ENCODE measurements at places on chromosomes 4 and X. TPM values are rescaled to one million over a fixed set of nuclear protein-coding genes. Genes with fewer than 3 reads are reported as not detected.
A peak's percentile ranks its signal among the peaks of the same experiment; 100 is the strongest.

GRCh38 chr4:147996859-147997258 lies 265.0 kb downstream of the ARHGAP10 start:
- DNase-seq: no peak
- no peak overlapping the region for H3K4me3 ChIP-seq
- H3K4me1 ChIP-seq: peaks cover 29% of the 10 kb centered on the region
- H3K27me3 ChIP-seq: no peaks in the 10 kb centered on the region
- no peaks in the 10 kb centered on the region for H3K36me3 ChIP-seq
- no peak overlapping the region for H3K27ac ChIP-seq

DNA sequence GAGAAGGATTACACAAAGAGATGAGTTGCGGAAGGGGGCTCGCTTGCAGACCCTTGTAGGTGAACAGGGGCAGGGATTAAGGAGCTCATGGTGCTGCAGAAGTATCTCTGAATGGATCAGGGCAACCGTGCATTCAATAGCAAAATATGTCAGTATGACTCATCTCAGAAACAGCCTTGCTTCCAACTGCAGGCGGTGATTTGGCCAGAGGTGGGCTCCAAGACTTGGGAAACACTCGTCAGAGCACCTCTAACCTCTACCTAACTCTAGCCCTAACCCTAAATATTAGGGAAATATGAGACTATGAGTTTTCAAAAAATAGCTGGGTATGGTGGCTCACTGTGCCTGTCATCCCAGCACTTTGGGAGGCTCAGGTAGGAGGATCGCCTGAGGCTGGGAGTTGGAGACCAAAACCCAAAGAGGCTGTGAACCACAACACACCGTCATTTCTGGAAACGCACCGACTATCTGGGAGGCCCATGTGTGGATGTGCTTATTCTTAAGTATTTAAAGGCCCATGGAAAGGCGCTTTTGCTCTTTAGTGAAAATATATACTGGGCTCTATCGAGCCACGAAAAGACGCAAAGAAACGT lies 102.6 kb downstream of the DHRSX start:
- no peak overlapping the region for H3K27ac ChIP-seq
- no peaks in the 10 kb centered on the region for H3K27me3 ChIP-seq
- DNase-seq: no peak

DNA sequence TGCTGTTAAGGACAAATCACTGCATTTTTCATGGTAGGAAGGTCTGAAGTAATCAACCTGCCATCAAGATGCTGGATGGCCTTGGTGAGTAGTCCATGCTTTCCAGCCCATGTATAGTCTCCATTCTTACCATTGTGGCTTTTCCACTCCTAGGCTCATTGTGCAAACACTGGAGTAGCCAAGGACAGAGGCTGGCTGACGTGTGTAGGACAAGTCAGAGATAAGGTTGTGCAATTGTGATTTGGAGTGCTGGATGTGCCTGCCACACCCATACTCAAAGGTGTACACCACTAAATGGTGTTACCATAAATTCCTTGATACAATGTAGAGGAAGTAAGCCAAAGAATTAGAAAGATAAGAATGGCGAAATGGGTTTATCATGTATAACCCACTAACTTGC lies 26.3 kb upstream of the RADX start:
- no peak overlapping the region for H3K27ac ChIP-seq
- no peak overlapping the region for H3K4me3 ChIP-seq
- H3K4me1 ChIP-seq: no peaks in the 10 kb centered on the region
- H3K27me3 ChIP-seq: no peaks in the 10 kb centered on the region
- H3K36me3 ChIP-seq: no peaks in the 10 kb centered on the region
- no peak for DNase-seq

- no peak overlapping the region for H3K27ac ChIP-seq
- H3K36me3 ChIP-seq: peaks cover 6% of the 10 kb centered on the region
- H3K4me3 ChIP-seq: no peak overlapping the region
- H3K4me1 ChIP-seq: peaks cover 16% of the 10 kb centered on the region
Observed at GRCh38 chr4:112280386-112281056, 5.2 kb downstream of the TIFA start.

GRCh38 chr4:113645771-113646441 lies 115.6 kb downstream of the CAMK2D start:
- no peak for DNase-seq
- no peaks in the 10 kb centered on the region for H3K36me3 ChIP-seq
- no peak overlapping the region for H3K27ac ChIP-seq

DNA sequence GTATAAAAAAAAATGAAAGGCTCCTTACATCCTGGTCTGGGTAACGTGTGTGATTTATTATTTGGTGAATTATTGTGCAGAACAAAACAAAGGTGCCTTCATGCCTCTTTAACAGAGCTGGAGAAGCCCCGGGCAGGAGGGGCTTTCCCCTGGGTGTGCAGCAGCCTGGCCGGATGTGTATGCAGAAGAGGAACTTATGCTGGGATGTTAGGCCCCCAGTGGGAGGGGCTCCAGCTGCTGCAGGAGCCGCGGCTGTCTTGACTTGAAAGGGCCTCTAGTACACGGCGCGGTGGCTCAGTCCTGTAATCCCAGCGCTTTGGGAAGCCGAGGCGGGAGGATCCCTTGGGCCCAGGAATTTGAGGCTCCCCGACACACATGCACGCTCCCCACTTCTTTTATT lies 16.0 kb downstream of the CCNQ start:
- no peaks in the 10 kb centered on the region for H3K27me3 ChIP-seq
- no peaks in the 10 kb centered on the region for H3K4me1 ChIP-seq
- no peak overlapping the region for H3K4me3 ChIP-seq
- peaks cover 10% of the 10 kb centered on the region for H3K36me3 ChIP-seq
- H3K27ac ChIP-seq: no peak overlapping the region

The FDCSP gene
- total RNA-seq: not detected

- DNase-seq: peak; percentile 78
- no peaks in the 10 kb centered on the region for H3K27me3 ChIP-seq
- peaks cover 25% of the 10 kb centered on the region for H3K4me1 ChIP-seq
- H3K4me3 ChIP-seq: peak overlapping the region; percentile 85
- H3K36me3 ChIP-seq: peaks cover 7% of the 10 kb centered on the region
Observed at GRCh38 chr4:15002659-15003400, 549 bp downstream of the CPEB2 start.

DNA sequence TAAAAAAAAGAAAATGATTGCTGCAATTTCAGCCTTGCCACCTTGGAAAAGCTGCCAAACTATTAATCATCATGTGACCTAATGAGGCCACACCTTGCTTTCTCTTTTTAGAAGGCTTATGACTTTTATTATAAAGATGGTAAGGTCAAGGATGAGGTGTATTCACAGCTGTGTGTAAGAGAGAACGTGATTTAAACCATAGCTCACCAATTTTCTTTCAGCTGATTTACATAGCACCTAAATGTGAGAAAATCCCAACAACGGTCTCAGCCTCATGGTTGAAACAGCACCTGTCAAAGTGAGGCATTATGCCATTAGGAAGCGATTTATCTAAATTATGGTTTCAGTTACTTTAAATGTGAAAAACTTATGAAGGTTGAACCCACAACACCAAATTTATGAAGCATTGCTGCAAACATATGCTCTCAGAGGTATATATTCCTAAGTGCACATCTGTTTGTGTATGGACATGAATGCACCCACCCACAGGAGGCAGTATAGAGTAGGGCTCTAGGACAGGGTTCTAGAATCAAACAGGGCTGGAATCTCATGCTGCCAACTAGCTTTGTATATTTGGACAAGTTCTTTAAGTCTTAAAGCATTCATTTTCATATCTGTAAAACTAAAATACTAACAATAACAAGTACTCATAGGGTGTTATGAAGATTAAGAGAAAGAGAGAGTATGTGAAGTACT lies 40.7 kb downstream of the ANXA3 start:
- H3K36me3 ChIP-seq: no peaks in the 10 kb centered on the region
- H3K27me3 ChIP-seq: no peaks in the 10 kb centered on the region
- no peak overlapping the region for H3K4me3 ChIP-seq
- DNase-seq: no peak
- H3K4me1 ChIP-seq: peaks cover 6% of the 10 kb centered on the region

The LONRF3 gene
- 55.8 TPM for total RNA-seq

DNA sequence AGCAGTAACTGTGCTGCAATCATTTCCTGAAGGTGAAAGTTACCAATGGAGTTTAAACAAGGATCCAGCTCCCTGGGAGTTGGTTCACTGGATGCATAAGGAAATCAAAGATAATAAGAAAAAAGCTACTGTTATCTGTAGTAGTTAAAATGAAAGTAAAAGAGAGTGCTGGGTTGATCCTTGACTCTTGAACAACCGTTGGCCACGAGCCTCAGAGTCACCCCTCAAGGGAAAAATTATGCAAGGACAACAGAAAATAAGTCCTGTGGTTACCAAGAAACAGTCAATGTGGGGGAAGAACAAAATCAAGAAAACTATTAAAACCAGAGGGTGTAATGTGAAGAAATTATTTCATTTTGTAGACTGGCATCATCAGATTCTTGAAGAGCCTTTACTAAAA lies 49.7 kb upstream of the DDIT4L start:
- H3K36me3 ChIP-seq: no peaks in the 10 kb centered on the region
- no peak overlapping the region for H3K27ac ChIP-seq
- no peak for DNase-seq
- H3K27me3 ChIP-seq: no peaks in the 10 kb centered on the region

DNA sequence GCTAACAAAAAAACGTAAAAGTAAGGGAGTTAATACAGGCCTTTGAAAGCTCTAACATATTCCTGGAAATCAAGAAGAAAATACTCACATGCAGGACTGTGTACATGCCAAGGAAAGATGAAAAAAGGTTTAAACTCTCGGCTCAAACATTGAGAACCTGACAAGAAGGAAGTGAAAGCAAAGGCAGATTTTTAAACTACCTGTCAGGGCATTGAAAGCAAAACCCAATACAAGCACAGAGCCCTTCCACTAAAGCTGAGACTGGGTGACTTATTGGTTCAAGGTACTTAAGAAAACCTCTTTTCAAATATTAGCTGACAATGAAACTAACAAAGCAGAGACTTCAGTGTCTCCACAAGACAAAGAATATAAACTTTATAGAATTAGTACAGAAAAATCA lies 313.0 kb upstream of the GRID2 start:
- H3K4me1 ChIP-seq: no peaks in the 10 kb centered on the region
- H3K27me3 ChIP-seq: no peaks in the 10 kb centered on the region
- H3K4me3 ChIP-seq: no peak overlapping the region
- no peak overlapping the region for H3K27ac ChIP-seq
- no peaks in the 10 kb centered on the region for H3K36me3 ChIP-seq

Measured in psoas muscle (tissue), 8 donors.